Activated CD4-positive, alpha-beta T cell treated with anti-CD3 and anti-CD28 coated beads for 36 hours (primary cell): ENCODE measurements at places on chromosomes 13 and 19. TPM values are rescaled to one million over a fixed set of nuclear protein-coding genes. Genes with fewer than 3 reads are reported as not detected.

DNA sequence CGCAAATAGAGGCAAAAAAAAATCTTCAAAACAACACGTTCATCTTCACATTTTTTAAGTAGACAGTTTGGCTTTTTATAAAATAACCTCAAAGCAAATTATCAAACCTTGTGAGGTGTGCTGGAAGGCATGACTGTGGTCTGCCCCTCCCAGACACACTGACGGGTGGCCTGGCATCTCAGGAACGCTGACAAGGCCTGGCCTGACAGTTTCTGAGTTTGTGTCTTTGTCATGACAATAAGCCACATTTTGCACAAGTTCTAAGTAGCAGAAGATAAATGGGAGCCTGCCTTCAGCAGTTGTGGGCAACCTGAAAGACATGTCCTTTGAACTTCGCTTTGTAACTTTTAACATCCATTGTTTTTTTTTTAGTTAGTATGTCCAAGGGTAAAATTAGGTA, 38.5 kb downstream of the SOX21 start:
- no peak for DNase-seq

- DNase-seq = no peak
Measured at GRCh38 chr13:66617786-66618185, 612.4 kb downstream of the PCDH9 start.

DNA sequence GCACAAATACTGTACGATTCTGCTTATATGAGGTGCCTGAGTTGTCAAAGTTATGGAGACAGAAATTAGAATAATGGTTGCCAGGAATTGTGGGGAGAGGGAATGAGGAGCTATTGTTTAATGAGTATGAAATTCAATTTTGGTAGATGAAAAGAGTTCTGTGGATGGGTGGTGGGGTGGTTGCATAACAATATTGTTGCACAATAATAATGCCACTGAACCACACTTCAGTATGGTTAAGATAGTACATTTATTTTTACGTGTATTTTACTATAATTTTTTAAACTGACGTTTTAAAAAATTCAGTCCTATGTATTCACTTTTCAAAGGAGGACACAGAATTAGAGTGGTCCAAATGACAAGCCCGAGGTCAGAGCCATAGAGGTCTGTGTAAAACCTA, 1.8 kb upstream of the OXGR1 start:
- no peak for DNase-seq

DNA sequence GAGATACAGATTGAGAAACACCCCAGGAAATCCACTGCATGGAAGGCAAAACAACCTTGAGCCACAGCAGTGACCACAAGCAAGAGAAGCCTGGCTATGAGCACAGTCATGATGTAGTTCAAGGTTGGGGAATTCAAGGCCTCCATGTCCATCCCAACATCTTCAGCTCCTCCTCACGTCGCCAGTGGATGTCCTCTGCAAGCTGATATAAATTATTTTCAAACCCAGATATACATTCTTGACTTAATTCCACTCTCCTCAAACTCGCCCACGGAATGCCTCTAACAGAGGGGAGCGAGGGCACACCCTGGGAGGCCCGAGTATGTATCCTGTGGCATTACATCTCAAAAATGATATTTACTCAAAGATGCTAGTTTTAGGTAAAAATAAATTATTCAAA, 105.5 kb downstream of the SHISA2 start:
- DNase-seq = no peak

DNA sequence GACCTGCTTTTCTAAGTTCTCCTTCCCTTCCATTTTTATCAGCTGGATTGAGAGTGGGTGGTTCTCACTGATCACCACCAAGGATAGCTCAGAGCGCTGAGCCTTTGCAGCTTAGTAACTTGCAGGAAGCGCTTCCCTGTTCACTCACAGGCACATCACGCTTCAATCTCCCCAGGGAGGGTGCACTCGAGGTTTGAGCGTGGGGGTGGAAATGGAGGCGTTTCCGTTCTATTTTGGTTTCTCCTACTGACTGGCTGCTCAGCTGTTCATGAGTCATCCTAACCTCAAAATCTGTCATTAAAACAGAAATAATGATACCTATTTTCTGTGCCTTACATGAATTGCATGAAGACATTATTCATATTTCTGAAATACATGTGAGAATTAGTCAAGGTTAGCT, 292.1 kb downstream of the SPRY2 start:
- DNase-seq = peak; percentile 85

DNA sequence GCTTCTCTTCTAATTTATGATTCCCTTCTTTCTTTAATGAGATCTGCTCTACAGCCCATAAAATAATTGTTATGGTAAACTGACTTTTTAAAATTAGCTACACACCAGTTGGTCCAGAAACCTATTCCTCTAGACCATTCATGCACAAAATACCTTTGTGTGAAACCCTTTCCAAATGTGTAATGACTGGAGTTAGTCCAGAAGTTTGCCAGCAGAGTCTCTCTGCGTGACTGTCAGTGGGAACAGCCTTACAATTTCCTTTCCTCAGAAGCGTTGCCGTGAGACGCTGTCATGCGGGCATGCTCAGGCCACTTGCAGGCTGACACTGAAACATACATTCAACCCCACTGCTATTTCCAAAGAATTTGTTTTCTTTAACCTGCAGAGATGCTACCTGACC, 965.2 kb downstream of the PCDH9 start:
- no peak for DNase-seq

- peak; percentile 64 for DNase-seq
Measured at GRCh38 chr19:49057636-49058234, at the start of gene CGB7. Gene CGB7 (minus strand): TSS chr19:49057749. CDS start chr19:49055375, 2,374 bp downstream.

Gene ZNF578
- 0.77 TPM for total RNA-seq

Gene DOHH
- total RNA-seq = 15.4 TPM

Gene PNMA8B
- 0.07 TPM for total RNA-seq
